HEK293T (cell line): ENCODE measurements at places on chromosomes 6 and 20.

GRCh38 chr6:34973547-34974248 is 84.6 kb downstream of the ANKS1A start:
- DNase-seq, result no peak

- DNase-seq, result no peak
These were observed 900.0 kb downstream of the KIF16B start for GRCh38 chr20:15673206-15673605.

DNA sequence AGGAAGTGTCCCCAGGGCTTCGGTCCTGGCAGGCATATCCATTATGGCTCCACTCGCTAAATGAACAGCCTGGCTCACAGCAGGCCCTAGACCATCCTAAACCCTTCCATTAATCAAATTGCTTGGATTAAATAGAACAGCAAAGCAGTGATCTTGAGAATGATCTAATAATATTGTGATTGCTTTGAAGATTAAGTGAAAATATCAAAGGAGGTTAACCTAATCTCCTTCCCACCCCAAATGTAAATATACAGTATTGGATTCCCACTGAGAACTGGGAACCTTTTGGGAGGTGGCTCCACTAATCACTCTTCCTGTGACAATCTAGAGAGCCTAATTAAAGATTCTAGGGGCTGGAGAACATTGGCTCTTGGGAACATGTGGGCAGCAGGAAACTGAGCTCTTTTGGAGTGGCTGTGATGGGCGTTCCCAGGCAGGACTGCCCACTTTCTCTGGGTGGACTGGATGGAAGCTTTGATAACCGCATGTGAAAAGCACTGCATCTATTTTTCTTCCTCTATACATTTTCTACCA is 68.3 kb upstream of the FRMD1 start:
- peak; percentile 65 for DNase-seq

DNA sequence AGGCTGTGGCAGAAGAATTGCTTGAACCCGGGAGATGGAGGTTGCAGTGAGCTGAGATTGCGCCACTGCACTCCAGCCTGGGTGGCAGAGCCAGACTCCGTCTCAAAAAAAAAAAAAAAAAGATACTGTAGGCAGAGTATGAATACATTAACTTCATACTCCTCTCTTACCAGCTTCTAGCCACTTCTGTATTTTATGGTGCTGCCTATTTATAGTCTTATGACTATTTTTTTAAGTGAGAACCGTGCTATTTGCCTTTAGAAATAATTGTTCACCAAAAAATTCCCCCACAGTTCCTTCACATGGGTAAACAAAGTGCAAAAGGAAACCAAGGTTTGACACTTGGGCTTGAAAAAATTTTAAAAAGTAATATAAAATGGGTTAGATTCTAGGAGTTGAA is 1.5 kb upstream of the SNRNP48 start:
- DNase-seq, result no peak

DNA sequence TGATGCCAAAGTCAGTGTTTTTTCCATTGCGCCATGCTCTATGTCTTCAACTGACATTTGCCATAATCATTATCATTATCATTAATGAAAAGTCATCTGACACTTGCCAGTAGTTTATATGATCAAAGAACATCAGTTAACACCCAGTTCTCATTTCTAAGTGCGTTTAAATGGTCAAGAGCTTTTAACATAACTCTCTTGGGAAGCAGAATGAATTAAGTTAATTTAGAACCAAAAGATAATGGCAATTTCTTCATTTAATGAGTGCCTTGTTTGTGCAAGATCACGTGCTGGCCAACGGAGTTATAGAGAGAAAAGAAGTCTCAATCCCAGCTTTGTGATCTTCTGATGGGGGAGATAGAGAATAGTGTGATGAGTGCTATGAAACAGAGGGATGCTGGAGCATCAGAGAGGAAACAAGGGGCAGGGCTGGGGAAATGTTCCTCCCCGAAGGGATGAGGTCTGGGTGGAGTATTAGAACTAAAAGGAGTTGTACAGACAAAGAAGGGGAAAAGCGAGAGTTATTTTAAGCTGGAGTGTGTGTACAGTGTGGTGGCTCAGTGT is 20.3 kb downstream of the ANKS1A start:
- DNase-seq, result no peak

DNA sequence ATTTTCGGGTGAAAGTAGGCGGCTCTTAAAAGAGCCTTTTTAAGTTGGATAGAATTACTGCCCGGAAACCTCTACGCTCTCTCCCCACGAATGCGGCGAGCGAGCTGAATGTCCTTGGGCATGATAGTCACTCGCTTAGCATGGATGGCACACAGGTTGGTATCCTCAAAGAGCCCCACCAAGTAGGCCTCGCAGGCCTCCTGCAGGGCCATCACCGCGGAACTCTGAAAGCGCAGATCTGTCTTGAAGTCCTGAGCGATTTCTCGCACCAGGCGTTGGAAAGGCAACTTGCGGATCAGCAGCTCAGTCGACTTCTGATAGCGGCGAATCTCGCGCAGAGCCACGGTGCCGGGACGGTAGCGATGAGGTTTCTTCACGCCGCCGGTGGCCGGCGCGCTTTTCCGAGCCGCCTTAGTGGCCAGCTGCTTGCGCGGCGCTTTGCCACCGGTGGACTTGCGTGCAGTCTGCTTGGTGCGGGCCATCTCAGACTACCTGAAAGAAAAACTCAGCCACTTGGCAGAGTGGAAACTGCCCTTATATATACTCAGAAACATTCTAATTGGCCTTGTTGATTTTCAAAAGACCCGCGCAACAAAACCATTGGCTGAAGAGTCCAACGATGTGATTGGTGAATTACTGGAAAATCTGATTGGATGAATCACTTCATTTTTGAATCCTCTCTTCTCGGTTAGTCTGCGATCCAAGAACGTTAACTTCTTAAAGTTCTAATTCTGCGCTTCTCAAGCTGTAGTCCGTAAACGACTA is 93.9 kb upstream of the BTN3A2 start:
- no peak for DNase-seq
